ENCODE measurements at places on chromosomes 4 and X. TPM values are rescaled to one million over a fixed set of nuclear protein-coding genes. Genes with fewer than 3 reads are reported as not detected.

DNA sequence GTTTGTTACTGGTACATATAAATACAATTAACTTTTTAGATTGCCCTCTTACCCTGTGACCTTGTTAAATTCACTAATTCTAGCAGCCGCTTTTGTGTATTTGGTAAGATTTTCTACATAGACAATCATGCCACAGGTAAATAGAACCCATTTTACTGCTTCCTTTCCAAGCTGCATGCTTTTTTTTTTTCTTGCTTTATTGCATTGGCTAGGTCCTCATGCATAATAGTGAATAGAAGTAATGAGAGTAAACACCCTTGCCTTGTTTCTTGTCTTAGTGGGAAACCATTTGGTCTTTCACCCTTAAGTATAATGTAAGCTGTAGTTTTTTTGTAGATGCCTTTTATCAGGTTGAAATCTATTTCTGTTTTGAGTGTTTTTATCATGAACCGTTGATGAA is 7.7 kb upstream of the TMEM271 start:
- no peak for DNase-seq

DNA sequence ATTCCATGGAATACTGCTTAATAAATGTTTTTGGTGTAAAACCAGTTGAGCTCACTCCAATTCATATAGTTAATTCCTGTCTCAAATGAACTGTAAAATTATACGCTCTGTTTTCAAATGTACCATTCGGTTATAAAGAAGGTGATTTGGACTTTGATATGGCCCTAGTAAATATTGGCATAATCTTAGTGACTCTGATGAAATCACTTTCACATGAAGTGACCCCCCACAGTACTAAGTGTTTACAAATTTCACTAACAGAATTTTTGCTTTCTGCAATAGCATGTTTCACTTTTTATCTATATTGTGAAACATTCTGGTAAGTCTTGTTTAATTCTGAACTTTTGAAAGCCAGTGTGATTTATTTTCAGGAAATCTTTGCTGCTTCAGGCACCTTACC is 10.9 kb downstream of the GC start:
- DNase-seq: no peak

GRCh38 chr4:61177367-61177766 is 22.8 kb upstream of the ADGRL3 start:
- DNase-seq: no peak

GRCh38 chr4:52058275-52058674 is 7.2 kb downstream of the SPATA18 start:
- no peak for DNase-seq

DNA sequence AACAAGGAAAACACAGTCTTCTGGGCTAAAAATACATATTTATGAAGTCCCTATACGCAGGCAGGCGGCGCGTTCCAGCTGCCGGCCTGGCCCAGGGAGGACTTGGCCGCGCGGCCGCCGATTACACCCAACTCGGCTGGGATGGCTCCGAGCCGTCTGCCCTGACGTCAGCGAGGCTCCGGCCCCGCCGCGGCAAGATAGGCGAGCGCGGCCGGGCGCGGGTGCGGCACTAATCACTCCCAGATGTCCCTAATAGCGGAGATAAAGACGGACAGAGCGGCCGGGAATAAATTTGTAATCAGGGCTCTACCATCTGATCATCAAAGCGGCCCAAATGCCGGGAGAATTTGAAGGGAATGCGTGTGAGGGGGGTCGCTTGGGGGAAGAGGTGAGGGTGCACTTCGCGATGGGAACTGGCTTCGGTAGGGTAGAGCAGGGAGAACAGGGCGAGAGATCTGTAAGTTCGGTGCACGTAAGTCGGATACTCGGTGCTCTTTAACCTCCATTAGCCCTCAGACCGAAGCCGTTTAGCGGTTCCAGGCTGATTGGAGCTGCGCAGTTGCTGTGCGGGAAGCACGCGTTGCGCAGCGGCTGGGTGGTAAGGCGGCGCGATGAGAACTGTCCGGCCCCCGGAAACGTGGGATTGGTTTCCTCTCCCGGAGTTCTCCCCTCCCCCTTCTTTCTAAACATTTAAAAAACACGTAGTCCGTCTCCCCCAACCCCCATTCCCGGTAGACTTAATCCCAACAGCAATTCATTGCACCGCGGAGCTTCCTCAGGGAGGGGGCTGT is 7.7 kb downstream of the HAND2 start:
- peak; percentile 100 for DNase-seq

- DNase-seq: peak; percentile 79
Measured at GRCh38 chr4:86496094-86497080, 97.7 kb upstream of the PTPN13 start.

DNA sequence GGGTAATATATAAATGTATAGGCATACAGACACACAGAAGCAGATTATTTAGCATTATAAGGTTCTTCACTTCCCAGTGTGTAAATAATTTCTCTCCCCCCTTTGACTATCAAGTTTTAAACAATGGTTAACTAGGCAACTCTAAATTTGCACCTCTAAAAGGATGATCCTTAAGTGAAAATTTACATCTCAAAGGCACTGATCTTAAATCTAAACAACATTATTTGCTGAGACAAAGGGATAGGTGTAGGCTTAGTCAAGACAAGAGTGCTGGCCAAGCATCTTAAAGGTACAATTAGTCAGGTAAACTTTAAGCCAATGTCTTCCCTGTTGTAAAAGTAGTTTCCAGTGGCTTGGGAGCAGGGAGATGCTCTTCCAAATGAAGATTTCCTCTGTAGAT is 33.0 kb downstream of the NLRP2B start:
- no peak for DNase-seq

- no peak for DNase-seq
Measured at GRCh38 chr4:39232100-39232499, 49.8 kb downstream of the WDR19 start.

DNA sequence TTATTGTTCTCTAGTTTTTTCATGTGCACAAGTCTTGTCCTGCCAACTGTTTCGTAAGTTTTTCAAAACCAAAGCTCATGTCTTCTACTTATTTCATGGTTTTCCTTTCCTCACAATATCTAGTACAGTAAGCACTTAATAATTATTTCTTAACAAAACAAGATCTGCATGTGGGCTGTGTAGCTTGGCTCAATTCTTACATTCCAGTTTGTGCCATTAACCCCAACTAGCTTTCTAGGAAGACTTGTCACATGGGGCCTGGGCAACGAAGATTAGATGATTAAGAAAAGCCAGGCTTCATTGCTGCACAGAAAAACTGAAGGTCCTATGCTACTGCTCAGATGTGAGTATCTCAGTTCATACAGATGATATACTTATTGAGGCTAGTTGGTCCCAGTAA is 155.3 kb upstream of the TEX13A start:
- peak; percentile 62 for DNase-seq

- no peak for DNase-seq
Measured at GRCh38 chrX:150293311-150294013, 69.7 kb upstream of the MAMLD1 start.

- no peak for DNase-seq
Measured at GRCh38 chr4:89562746-89563145, 255.1 kb upstream of the GPRIN3 start.

DNA sequence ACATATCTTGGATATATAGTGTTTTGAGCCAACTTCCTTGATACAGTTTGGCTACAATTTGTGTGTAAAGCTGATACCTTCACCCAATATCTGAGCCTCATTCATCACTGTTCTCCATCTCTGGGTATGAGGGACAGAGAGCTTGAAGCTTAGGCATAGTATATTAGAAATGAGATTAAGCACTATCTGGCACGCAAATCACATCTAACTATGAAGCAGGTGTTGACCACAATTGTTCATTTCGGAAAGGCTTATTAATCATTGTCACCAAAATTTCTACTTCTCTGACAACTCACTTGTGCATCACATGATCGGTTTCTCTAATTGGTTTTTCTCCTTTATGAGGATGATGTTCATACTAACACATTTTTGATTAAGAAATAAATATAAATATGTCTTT is 2.1 kb upstream of the POF1B start:
- DNase-seq: no peak

MAMLD1 gene
- total RNA-seq: 2.7 TPM

RENBP gene
- total RNA-seq: 6.5 TPM

ZNF718 gene
- total RNA-seq: 5.6 TPM

ANK2 gene
- 68.4 TPM for total RNA-seq

F9 gene
- total RNA-seq: not detected

PRKG2 gene
- 0.88 TPM for total RNA-seq

NSUN7 gene
- 0.29 TPM for total RNA-seq

HPGD gene
- not detected for total RNA-seq
